ENCODE measurements at places on chromosomes 12 and 14.

- peak; percentile 74 for DNase-seq
These were observed 88.1 kb downstream of the PPP2R5E start for GRCh38 chr14:63454863-63455622.

GRCh38 chr12:127489061-127489460 lies 777.9 kb upstream of the TMEM132C start:
- no peak for DNase-seq

DNA sequence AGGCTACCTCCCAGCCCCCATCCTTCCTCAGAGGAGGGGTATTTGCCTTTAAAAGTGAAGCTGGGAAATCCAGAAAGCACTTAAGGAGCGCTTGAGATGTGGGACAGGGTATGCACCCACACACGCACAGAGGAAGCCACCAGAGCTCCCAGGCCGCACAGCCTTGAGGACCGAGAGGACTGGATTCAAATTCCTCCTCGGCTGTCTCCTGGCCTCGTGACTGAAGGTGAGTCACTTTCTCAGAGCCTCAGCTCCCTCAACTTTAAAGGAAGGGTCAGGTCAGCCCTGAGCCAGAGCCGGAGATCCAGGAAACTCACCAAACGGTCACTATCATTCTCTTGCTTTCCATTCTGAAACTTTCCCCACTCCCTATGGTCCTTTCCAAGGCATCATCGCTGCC lies 37.6 kb downstream of the BCL11B start:
- no peak for DNase-seq

- no peak for DNase-seq
These were observed 58.5 kb upstream of the RMST start for GRCh38 chr12:97404093-97404492.

DNA sequence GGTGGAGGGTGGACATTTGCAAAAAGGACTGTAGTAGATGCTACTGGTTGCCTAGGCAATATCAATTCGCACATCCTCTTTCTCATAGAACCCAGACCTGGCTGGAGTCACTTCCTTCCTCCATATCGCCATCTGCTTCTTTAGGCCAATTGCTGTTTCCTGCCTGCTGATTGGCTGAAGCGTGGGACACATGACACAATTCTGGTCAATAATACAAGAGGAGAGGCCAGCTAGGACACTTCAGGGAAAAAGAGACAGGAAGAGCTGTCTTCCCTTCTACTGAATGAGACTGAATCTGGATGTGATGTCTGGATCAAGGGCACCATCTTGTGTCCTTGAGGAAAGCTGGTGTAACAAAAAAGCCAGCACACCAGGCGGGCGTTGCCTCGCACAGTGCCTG lies 53.8 kb downstream of the TRPV4 start:
- no peak for DNase-seq

DNA sequence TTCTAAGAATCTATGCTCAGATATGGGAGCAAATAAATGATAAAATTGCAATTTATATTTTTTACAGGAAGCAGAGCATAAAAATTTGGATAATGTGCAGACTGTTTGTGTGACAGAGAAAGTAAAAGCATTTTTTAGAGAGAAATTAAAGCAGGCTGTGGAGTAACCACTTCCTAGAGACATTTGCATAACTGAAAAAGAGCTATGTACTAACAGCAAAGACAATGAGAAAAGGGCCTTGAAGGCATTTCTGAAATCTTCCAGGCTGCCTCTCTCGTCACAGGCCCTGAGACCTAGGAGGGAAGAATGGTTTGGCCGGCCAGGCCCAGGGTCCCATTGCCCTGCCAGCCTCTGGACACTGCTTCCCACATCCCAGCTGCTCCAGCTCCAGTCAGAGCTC lies 247.2 kb downstream of the ALX1 start:
- DNase-seq = no peak

GRCh38 chr14:69055125-69055524 lies 76.0 kb upstream of the ACTN1 start:
- DNase-seq = no peak

DNA sequence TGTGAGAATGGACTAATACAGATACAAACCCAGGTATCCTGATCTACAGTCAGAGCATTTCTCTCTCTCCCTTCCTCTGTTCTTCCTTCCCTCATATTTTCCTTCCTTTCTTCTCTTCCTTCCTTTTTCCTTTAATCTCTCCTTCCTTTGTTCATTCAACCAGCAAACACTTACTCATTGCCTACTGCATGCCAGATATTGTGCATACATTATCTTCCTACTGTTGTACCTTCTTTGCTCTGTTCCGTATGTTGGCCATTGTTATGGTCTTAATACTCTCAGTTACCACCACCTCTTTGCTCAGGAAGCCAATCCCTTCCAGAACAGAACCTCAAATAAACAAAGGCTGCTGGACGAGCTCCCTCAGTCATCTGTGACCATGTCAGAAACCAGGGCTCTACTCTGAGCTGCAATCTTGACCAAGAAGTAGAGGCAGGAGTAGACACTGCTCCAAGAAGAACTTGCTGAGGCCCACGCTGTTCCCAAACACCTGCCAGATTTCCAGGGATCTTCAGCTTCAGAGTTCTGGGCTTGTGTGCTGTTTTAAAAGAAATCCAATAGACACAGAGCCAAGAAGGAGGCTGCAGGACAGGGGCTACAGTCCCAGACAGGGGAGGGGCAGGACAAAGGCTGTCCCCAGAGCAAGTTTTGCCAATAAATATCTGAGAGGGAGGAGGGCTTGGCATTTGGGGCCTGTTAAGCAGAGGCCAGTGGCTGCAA lies 526.7 kb upstream of the TBX3 start:
- DNase-seq = no peak

GRCh38 chr14:69879175-69880043 lies at the start of gene SMOC1:
Gene SMOC1 (plus strand): TSS chr14:69879416. CDS start chr14:69879679, 263 bp downstream.
- no peak for DNase-seq

Measured in LHCN-M2 (cell line).